ENCODE measurements at places on chromosomes 7 and 10. TPM values are rescaled to one million over a fixed set of nuclear protein-coding genes. Genes with fewer than 3 reads are reported as not detected.

- DNase-seq, result no peak
Measured at GRCh38 chr7:40721342-40721949, 586.6 kb downstream of the SUGCT start.

DNA sequence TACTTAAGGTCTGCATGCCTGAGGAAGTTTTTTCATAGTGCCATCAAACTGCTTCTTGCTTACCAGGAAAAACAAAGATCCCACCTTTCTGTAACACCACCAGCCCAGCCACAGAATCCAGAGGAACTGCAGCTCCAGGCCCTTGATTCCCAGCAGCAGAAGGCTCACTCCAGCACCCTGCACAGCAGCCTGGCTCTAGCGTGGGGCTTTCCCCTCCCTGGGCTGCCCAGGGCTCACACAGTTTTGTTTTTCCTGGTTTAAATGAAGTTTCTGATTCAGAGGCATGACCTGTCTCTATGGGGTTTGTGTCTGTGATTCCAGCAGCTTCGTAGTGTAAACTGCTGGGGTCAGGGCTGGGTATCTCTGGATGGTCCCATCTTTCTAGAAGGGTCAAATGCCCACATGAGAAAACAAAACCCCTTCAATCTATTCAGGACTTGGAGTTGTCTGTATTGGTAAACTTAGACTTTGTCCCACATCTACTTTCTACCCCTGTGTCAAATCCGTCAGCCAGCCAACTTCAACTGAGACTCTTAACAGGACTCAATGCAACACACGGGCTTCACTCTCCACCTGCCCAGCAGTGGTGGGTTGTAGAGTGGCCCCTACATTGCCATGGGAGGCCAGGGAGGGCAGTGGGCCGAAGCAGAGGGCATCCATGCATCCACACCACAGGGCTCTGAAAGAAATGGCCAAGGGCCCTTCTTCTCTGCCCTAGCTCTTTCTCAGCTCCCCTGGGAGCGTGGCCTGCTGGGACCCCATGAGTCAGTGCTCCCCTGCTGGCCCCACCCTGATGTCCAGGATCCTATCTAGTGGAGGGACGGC is 73.6 kb downstream of the ATXN7L1 start:
- DNase-seq, result no peak

DNA sequence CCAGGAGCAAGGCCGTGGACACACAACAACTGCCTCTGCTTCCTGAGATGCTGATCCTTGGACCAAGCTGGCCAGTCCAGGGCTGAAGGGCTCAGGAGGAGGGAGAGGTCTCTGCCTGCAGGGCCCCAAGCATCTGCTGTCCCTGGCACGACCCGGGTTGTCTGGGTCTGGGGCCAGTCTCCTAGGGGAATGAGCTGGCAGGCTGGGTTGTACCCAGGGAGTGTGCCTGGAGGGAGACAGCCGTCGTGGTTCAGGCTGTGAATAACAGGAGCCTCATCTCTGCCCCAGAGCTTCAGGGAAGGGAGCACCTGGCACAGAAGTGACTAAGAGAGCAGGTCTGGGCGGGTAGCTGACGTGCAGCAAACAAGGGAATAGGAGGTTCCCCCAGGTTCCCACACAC is 17.9 kb upstream of the SERPINE1 start:
- no peak for DNase-seq

GRCh38 chr7:158357898-158358821 is 229.5 kb downstream of the PTPRN2 start:
- DNase-seq, result no peak

- no peak for DNase-seq
Measured at GRCh38 chr10:102261842-102262241, 16.5 kb downstream of the GBF1 start.

SYT15 gene
- total RNA-seq, result 2.4 TPM
